ENCODE measurements at places on chromosomes 12 and 14.
A peak's percentile ranks its signal among the peaks of the same experiment; 100 is the strongest.

- no peak for DNase-seq
These were observed 27.3 kb upstream of the ZFP36L1 start for GRCh38 chr14:68820119-68820518.

GRCh38 chr12:24069532-24070395, 120.3 kb upstream of the SOX5 start:
- DNase-seq: no peak

DNA sequence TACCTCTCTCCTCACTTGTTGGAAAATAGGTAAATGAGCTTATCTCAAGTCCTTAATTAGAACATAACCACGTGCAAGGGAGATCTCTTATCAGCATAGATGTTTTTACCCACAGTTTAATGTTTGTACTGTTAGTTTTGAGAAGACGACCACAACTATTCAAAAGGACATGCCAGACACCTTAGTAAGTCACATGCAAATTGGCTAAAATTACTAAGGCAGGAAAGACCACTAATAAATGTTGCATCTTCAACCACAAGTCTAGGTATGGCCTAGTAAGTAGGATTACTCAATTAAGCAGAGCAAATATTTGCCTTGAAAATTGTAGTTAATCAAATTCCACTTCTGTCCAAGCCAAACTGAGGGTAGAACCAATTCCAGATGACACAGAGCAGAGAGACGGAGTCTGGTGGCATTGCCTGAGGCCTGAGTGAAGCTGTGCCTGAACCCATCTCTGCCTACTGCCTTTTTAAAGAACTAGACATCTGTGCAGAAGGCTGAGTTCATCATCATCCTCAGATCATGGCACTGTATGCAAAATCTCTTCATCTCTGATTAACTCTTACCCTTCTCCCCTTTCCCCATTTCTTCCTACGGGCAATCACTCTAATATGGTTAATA, 29.7 kb upstream of the CHST11 start:
- DNase-seq: peak; percentile 83

DNA sequence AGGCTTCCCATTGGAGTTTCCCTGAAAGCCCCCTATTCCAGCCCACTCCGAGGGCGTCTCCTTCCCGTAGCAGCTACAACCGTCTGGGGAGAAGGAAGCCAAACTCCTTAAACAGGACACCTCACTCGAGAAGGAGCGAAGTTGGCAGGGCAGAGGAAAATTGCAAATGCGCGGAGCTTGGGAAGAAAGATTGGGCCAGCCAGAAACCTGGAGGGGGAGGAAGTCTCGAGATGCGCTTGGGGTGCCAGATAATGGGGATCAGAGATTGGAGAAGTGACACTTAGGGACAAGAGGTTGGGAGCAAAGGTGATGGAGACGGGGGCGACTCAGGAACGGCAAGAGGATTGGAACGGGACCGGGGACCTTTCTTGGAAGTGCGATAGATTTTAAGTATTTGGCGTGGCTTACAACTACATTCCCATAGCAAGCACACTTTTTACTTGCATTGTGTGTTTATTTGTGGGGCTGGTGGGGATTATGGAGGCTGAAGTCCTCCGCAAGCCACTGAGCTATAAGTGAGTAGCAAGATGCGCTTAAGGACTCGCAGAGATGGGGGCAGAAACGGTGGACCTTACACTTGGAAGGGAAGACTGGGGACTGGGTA, 926 bp downstream of the HRK start:
- DNase-seq: no peak

DNA sequence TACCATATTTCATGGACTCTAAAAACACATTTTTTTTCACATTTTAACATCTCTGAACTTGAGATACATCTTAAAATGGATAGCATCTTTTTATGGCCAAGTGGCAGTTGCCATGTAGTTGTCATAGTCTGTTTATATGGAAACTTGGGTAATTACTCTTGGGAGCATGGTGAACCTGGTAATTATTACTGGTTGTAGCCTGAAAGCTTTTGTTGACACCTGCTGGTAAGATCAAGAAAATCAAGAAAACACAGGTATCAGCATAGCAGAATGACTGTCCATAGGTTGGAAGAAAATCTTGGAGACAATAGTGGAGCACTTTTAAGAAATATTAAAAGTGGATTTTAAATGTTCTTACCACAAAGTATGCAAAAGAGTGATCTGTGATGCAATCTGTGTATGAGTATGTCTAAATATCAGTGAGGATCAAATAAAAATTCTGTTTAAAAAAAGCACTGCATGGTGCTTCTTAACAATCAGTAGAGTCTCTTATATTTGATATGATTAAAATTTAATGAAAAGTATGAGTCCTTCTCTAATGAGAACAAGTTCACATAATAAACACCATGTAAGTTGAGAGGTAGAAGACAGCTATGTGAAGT, 44.2 kb downstream of the TTC8 start:
- peak; percentile 28 for DNase-seq

DNA sequence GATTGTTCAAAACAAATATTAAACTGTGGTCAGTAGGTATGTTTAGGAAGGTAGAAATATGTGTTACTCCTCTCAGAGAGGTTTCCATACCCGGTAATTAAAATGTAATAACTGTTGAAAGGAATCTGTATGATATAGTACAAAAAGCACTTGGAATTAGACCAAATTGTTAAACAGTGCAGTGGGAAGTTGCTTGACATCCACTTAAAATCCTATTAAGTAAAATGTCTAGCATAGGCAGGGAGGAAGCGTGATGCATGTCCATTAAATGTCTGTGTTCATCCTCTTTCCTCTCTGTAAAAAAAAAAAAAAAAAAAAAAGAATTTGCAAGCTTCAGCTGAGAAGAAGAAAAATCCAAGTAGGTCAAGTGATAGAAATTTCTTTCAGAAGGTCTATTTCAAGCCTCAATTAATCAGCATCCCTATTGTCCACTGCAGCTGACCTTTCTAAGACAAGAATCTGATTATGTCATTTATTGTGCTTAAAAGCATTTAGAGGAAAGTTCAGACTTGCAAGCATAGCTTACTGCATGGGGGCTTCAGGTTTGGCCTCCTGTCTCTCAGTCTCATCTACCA, 265.6 kb upstream of the RGS6 start:
- DNase-seq: peak; percentile 71

DNA sequence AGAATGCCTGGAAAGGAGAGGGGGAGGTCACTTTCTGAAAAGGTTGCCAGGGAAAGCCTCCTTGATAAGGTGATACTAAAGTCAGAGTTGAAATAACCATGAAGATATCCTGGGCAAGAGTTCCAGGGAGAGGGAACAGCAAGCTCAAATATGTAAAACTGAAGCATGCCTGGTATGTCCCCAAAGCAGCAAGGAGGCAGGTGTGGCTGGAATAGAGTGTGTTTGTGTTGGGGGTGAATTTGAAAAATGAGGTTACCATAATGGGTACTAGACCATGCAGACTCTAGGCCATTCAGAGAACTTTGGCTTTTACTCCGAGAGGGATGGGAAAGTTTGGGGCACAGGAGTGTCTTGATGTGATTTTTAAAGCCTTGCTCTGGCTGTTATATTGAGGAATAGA, 66.7 kb upstream of the PTCSC3 start:
- DNase-seq: no peak

DNA sequence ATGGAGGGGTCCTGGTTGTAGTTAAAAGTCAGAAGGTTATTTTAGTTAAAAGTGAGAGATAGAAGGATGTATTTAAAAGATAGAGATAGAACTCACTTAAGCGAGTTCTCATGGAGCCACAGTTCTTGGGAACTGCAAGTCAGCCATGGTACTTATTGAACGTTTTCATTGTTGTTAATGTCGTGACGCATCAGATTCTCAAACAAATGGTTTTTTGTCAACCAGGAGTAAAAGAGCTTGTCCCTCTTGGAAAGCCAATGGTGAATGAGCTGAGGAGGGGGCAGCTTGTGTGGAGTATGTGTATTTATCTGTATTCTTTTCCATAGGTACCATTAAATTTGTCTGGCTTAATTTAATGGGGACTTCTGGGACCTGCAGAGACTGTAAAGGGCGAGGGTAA, 68.6 kb downstream of the FIGNL2 start:
- DNase-seq: no peak

- no peak for DNase-seq
These were observed 30.8 kb downstream of the PLEKHG3 start for GRCh38 chr14:64734990-64735389.

DNA sequence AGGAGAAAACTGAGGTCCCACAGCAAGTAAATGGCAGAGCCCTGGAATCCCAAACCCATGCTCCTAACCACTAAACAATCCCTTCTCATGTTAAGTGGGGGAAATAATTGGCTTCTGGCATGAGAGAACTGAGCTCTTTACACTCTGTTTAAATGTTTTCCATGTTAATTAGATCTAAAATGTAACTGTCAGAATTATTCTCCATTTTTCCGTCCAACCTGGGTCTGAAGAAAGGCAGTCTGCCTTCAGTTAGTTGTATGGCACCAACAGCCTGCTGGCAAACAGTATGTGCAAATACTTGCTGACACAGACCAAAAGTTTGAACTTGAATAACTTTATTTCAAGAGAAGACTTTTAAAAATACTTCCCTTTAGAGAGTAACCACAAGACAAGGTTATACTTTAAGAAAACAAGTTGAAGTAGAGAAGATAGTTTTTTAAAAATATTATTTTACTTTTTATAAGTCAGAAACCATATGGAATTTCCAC, 59.7 kb downstream of the E2F7 start:
- no peak for DNase-seq

DNA sequence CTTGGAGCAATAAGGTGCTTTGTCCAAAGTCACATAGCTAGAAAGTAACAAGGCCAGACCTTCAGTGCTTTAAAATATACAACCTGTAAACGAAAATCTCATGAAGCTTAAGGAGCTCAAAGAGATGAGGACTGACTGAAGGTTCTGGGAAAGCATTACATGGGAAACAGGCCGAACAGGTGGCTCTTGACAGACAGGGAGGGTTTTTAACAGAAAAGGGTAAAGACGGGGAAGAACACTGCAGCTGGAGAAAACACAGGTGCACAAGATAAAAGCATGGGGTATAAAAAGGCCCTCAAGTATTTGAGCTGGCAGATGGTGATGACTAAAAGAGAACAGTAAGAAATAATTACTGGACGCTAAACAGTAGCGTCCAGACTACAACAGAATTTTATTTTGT, 257.2 kb downstream of the NELL2 start:
- DNase-seq: no peak

DNA sequence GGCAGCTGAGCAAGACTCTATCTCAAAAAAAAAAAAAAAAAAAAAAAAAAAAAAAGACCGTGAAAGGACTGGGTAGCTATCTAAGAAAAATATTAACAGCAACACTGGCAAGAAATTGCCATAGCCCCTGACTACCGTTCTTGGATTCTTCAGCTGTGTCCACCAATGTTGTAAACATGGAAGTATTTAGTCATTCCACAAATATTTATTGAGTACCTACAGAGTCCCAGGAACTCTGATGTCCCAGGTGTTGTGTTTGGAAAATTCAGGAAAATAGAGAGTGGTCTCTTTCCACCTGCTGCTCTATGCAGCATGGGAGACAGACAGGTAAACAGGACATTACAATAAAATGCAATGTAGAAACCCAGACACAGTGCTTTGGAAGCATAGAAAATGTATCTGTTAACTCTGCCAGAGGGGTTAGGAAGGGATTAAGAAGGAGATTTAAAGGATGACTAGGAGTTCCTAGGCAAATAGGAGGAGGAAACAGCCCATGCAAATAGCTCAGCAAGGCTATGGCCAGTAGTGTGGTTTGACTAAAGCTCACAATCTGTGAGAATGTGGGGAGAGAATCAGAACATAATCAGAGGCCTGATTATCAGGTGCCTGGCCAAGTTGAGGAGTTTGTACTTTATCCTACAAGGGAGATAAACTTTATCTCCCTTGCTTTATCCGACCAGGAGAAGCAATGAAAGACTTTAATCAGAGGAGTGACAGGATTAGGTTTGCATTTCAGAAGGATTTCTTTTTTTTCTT, 2.1 kb upstream of the DLST start:
- no peak for DNase-seq

DNA sequence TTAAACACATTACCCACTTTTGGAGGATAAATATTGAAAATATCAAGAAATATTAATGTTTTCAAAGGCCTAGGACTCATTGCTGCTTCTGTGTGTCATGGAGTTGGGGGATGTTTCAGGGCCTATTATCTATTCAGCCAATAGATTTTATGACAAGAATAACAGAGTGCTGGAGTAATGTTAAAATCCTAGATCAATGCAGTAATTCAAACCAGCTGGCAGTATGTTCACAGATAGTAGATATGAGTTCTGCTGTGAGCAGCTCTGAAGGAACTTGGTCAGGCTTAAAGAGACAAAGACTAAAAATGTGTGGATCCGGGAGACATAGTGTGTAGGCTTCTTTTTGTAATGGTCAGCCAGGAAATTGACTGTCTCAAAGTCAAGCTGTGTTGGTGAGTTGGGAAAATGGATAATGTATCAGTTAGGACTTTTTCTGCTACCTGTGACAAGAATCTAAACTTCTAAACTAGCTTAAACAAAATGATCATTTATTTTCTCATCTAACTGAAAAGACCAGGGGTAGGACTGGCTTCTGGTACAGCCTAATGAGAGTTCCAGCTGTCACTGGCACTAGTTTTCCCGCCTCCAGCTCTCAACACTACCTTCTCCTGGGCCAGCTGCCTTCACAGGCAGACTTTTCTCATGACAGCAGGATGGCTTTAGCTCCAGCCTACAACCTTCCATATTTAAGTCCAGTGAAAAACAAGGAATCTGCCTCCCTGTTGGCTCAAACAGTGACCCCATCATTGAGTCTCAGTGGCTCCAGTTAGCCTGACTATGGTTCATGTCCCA, 16.3 kb upstream of the POLR3B start:
- peak; percentile 56 for DNase-seq

- no peak for DNase-seq
These were observed 62.6 kb downstream of the SMUG1 start for GRCh38 chr12:54126029-54126695.

DNA sequence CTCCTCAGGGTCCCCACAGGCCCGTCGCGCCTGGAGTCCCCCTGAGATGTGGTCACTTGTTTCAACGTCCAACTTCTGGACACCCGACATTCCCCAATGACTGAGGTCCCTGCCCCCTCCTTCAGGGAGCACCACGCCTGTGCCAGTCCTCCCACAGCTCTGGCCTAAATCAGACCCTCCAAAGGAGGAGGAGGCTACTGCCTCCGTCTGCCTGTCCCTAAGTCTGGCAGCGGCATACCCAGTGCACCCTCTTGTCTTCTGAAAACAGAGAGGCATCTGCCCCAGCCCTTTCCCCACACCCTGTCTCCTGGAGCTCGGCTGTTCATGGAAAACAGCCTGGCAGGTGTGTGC, 46.2 kb downstream of the TESC start:
- DNase-seq: no peak

GRCh38 chr12:39364196-39364595, 78.7 kb downstream of the KIF21A start:
- DNase-seq: no peak

- peak; percentile 73 for DNase-seq
These were observed 72.2 kb downstream of the FBXW8 start for GRCh38 chr12:116982791-116983411.

Data from fibroblast of skin of right quadriceps (primary cell).